ENCODE measurements at places on chromosomes 4 and X.

GRCh38 chr4:147994491-147995385 lies 262.9 kb downstream of the ARHGAP10 start:
- no peak for DNase-seq

DNA sequence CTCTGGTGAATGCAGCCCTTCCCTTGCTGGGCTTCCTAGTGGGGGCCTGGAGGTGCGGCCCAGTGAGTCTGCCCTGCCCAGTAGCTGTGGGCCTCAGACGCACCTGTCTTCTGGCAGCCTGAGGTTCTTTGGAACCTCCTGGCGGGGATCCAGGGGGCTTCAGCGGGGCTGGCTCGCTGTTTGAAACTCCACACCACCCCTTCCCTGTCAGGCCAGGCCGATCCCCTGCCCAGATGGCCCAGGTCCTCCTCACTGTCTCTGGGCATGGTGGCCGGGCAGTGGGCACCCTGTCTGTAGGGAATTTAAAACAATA lies 10.7 kb upstream of the NKX1-1 start:
- peak; percentile 42 for DNase-seq

DNA sequence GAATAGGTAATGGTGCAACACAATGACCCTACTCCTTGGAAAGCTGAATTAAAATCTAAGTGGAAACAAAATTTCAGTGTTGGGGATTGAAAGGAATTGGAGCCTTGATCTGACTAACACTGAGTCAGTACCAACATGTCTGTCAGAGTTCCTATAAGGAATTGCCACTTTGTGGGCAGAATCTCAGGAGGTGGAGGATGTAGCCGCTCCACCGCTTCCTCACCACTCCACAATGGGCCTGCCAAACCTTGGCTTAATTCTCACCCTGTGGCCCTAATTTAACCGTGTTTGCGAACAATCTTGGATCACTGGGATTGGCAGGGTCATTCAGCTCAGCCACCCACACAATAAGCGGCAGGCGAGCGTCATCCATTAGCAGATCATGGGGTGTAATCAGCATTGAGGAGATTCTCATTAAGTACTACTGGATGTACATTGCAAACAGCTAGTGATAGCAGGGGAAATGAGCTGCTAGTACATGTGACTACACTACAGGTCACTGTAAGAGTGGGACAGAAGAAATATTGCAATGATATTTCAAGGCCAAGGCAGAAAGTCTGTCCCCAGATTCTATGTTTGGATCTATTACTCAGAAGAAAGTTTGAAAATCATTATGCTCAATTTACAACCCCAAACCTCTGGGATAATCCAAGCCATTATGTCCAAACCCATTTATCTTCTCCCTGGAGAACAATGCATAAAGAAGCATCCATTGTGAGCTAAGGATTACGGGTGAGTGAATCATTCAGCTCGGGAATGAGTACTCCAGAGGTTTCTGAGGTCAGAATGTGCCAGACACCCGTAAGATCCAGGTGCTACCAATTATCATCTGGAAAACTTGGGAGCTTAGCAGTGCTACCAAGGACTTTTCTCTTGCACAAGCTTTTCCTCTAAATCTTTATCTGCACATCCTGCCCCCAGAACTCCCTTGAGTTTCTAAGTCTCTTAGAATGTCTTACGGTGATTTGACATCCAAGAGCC lies 5.8 kb downstream of the SRPX start:
- DNase-seq: no peak

GRCh38 chrX:118694638-118695037 lies 32.8 kb upstream of the IL13RA1 start:
- no peak for DNase-seq

DNA sequence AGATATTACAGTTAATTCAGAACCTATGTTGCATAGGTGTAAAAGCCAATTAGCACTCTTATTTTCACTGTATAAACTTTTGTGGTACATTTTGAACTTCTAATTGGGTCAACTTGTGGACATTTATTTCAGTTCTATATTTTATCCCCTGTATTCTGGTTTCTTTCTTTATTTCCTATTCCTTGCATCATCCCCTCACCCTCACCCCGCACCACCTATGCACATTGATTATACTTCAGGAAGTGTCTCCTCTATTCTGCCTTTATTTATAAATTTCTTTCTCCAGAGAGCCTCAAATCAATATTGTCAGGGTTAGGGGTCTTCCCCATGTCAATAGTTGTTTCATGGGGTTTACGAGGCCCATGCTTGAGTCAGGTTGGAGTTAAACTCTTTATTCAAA lies 83.1 kb downstream of the TEX13C start:
- DNase-seq: no peak

DNA sequence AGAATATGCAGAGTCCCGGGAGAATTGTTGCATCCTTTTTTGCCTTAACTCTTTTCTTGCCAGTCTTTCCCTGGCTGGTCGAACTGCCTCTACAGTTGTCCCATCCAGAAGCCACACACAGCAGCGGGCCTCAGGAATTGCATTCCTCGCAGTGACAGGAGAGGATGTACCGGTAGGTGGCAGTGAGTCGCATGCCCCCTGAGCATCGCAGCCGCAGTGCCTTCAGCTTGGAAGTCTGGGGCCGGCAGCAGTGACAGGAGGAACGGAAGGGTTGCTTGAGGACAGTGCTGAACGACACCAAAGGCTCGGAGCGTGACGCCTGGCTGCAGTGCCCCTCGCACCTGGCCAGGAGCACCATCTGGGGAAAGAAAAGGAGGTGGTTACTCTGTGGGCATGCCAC lies 23.5 kb downstream of the NDP start:
- DNase-seq: no peak

DNA sequence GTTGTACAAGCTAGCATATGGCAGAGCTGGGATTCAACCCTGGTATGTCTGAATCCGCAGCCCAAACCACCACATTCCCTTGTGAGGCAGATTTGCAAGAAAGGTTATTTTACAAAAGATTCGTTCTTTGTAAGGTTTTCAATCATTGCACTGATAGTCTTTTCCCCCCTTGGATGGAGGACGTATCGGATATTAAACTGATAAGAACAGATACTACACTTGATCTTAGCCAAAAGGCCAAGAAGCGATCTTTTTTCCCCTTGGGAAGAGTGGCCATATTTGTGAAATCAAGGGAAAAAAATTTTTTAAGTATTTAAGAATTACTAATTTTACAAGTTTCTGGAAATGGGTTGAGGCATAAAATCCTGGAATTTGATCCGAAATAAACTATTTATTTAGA lies 34.4 kb upstream of the MSMO1 start:
- DNase-seq: no peak

GRCh38 chrX:129523079-129523911 lies at the start of gene SMARCA1:
TSS of gene SMARCA1 (minus strand) at chrX:129523490. CDS start at chrX:129523370, 120 bp downstream.
- DNase-seq: peak; percentile 68

- DNase-seq: no peak
Measured at GRCh38 chr4:38499101-38499500, 164.9 kb upstream of the KLF3 start.

GRCh38 chr4:73067971-73068394 lies 1.5 kb downstream of the COX18 start:
- no peak for DNase-seq

DNA sequence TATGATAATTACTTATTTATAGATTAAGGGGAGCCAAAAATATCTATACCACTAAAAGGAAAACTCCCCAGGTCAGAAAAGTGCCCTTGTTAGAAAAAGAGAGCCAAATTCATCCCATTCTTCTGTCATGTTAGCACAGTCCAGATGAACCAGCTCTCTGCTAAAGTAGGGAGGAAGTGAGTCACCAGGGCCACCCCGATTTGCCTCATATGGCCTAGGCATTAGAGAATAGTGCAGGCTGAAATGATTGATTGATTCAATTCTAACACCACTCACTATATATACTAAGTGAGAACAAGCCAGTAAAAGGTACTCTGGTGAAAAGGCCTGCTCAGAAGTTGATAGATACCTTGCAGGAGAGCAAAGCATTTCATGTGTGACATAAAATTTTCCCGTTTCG lies 94.5 kb downstream of the SRPX start:
- DNase-seq: no peak

GRCh38 chr4:119729835-119730670 lies 101.4 kb upstream of the PDE5A start:
- DNase-seq: no peak

DNA sequence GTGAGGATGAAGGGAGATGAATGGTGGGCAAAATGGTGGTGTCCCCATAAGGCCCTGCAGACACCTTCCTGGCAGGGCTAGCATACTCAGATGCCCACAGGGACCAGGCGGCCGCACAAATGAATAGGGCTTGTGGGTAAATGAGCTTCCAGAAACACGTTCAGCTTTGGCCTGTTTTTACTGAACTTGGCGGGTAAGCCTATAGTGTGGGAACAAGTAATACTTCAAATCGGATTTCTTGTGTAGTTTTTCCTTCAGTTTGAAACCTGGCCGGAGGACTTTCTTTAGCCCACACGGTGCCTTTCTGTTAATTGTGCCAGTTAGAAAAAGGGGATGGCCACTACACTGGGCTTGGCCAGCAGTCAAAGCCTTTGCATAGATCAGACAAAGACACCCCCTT lies 22.8 kb downstream of the SMS start:
- no peak for DNase-seq

GRCh38 chr4:158192439-158193158 lies 17.7 kb upstream of the TMEM144 start:
- DNase-seq: no peak

DNA sequence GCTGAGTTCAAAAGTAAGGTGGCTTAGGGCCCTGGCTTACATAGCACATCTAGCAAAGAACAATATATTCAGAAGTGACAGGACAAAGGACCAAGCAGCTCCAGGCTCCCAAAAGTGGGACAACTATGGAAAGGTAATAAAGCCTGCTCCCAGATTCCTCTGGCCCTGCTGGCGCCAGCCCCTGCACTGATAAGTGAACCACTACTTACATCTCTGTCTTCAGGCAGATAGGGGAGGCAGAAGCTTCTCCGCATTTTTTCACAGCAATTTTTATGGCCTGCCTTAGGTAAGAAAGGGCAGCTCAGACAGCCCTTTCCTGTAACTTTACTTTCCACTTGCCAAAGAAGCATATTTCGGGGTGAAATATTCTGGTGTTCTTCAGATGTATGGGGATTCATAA lies 83.9 kb downstream of the MTNR1A start:
- no peak for DNase-seq

DNA sequence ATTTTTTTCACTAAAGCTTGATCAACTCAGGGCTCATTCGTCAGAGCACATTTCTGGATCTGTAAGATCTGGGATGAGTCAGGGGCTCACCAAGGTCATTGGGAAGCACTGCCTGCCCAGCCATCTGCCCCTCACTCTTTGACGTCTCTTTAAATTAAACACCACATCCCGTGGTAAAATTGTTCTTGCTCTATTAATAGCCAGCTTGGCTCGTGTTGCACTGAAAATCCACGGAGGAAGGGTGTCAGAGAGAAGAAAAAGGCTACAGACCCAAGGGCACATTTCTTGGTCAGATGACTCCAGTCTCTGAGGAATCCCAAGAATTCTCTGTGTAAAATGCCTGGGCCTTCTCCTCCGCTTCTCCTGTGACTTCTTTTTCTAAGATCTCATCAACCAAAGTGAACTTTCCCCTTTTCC lies 45.7 kb upstream of the GATB start:
- no peak for DNase-seq

DNA sequence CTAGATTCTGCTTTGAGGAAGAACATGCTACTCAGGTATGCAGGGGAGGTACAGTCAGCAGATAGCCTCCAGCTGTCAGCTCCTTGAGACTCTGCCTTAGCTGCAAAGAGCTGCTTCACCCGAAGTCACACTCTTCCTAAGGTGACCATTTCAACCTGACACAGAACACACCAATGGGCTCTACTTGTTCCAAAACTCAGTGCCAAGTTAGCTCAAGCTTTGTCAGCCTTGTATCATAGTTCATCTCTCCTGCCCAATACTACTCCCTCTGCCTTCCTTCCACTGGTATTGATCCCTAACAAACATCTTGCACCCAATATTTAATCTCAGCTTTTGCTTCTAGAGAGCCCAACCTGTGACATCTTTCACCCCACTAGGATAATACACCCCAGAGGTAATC lies 7.8 kb upstream of the SMARCA1 start:
- no peak for DNase-seq

- no peak for DNase-seq
Measured at GRCh38 chrX:32571579-32571978, 639.8 kb downstream of the DMD start.

DNA sequence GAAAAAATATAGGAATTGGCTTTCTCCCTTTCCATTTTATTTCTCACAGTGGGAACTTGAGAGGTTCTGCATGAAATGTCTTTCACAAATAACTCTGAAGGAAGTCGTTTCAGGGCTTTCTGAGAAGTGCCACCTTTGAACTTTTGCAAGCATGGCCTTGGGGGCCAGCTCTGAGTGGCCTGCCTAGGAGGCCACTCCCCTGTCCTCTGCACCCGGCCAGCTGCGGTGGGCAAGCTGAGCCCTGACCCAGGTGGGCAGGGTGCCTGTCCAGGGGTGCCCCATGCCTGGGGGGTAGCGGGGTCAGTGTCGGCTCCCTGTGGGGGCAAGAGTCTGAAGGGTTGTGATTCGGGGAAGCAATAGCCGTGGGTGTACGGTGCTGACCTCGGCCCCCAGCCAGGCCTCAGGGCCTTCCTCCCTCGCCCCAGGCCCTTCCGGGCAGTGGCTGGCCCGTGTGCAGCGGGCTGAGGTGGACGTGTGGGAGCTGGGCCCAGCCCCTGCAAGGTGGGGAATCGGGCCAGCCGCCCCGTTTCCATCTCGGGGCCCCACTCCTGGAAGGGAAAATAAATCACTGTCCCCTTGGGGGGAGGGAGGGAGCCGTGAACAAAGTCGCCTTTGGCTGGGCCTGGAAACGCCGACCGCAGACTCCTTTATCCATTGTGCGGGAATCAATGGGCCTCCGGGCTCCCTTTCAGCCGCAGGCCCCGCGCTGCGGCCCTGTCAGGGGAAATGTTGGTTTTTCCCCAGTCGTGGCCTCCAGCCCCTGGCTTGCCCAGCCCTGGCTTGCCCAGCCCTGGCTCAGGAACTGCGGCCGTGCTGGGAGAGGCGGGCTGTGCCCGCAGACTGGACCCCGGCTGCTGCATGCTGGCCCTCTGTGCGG lies 3.1 kb downstream of the FGFRL1 start:
- DNase-seq: no peak

DNA sequence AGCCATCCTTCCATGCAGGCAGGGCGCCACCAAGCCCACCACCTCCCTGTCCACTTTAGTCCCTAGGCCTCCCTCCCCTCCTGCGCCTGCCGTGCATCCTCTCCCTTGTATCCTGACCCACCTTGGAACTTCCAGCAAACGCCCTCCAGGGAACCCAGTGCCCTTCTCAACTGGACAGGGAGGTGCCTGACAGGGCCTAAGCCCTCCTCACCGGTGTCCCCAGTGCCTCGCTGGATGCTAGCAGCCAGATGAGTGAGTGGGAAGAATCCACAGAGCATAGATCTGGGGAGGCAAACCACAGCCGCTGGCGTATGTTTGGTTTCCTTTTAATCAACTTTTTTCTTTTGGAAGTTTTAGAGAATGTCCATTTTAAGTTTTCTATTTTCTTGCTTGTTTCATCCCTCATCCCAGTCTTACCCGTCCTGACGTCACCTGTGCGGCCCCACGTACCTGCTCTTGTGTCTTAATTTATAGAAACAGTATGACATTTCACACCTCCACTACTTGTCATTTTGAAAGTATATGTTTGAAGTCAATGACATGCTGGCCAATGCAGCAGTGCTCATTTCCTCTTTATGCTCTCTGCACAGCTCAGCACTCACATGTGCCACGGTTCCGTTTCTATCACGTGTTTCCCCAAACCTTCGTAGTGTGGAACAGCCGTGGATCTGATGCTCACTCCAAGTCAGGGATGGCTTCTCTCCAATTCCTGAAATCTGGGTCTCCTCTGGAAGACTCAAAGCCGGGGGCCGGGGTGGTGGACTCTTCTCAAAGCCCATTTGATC lies 3.4 kb upstream of the HMX1 start:
- DNase-seq: no peak

GRCh38 chr4:139018501-139018900 lies 2.9 kb downstream of the NOCT start:
- DNase-seq: no peak

- no peak for DNase-seq
Measured at GRCh38 chrX:153443476-153444332, 2.2 kb downstream of the TREX2 start.
